ENCODE measurements at places on chromosomes 7 and 10. TPM values are rescaled to one million over a fixed set of nuclear protein-coding genes. Genes with fewer than 3 reads are reported as not detected.

The GHRHR gene
- total RNA-seq, result not detected

- no peaks in the 10 kb centered on the region for H3K36me3 ChIP-seq
- no peak overlapping the region for H3K27ac ChIP-seq
- no peak for DNase-seq
- H3K4me3 ChIP-seq, result no peak overlapping the region
- H3K4me1 ChIP-seq, result no peaks in the 10 kb centered on the region
Observed at GRCh38 chr10:48700493-48700892, 15.8 kb downstream of the WDFY4 start.

GRCh38 chr10:94424714-94425337 lies 22.5 kb downstream of the TBC1D12 start:
- H3K4me3 ChIP-seq, result no peak overlapping the region
- H3K27ac ChIP-seq, result no peak overlapping the region
- no peaks in the 10 kb centered on the region for H3K27me3 ChIP-seq

DNA sequence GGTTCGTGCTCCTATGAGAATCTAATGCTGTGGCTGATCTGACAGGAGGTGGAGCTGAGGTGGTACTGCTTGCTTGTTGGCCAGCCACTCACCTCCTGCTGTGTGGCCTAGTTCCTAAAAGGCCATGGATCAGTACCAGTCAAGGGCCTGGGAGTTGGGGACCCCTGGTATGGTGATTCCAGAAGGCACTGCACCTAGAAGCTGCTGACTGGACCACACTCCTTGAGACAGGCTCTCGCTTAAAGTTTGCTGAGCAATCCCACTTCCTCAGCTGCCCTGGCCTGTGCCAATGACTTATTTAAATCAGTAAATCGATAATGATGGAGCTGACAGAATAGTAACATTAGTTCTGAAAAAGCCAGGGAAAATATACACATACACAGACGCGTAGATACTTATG lies 98.6 kb upstream of the LYZL2 start:
- no peaks in the 10 kb centered on the region for H3K36me3 ChIP-seq
- peaks cover 14% of the 10 kb centered on the region for H3K4me1 ChIP-seq
- H3K27me3 ChIP-seq, result no peaks in the 10 kb centered on the region

Measured in GM23338 (cell line).